GM04504 (cell line): ENCODE measurements at places on chromosomes 4 and X.

DNA sequence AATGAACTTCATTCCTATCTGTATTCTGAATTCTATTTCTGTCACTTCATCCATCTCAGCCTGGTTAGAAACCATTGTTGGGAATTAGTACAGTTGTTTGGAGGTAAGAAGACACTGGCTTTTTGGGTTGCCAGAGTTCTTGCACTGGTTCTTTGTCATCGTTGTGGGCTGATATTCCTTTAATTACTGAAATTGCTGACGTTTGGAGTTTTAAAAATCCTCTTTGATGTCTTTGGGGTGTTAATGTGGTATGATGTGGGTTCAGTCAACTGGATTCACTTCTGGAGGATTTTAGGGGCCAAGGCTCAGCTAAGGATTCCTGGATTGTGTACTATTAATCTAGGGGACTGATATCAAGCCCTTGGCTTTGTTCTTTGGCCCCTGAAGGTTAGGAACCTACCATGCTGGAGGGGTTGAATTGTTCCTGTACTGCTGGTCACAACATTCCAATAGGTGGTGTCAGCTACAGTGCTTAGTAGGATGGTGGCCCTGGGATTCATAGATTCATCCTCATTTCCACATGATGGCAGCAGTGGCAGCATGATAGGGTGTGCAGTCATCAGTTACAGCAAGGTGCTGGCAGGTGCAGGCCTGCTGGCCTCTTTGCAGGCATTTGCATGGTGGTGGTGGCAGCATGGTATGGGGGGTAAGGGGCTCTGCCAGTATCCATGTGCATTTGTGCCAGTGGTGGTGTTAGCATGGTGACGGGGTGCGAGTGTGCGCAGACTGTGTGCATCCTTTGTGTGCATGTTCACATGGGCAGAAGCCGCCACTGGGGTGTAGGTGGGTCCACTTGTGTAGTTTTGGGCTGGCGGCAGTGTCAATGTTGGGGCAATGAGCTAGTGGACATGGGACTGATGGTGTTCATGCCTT lies 301.3 kb downstream of the TEX13C start:
- no peak for DNase-seq

- DNase-seq = no peak
Observed at GRCh38 chr4:7196288-7196651, 3.9 kb downstream of the SORCS2 start.

GRCh38 chrX:133676344-133677122 lies 261.2 kb upstream of the GPC4 start:
- no peak for DNase-seq

GRCh38 chrX:135307171-135307570 lies 2.1 kb upstream of the ETDC start:
- no peak for DNase-seq

DNA sequence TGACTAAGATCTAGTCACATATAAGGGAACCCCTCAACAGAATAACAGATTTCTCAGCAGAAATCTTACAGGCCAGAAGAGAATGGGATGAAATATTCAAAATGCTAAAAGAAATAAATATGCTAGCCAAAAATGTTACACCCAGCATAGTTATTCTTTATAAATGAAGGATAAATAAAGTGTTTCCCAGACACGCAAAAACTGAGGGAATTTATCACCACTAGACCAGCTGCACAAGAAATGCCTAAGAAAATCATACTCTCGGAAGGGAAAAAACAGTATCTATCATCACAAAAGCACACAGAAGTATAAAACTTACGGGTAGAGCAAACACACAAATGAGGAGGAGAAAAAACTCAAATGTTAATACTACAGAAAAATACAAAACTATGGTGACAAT lies 162.1 kb downstream of the HHIP start:
- DNase-seq = no peak

GRCh38 chr4:188439641-188440311 lies 300.5 kb downstream of the TRIML1 start:
- DNase-seq = no peak

- no peak for DNase-seq
Observed at GRCh38 chr4:6802626-6803025, 20.1 kb downstream of the KIAA0232 start.

GRCh38 chr4:83932750-83933391 lies 397.0 kb downstream of the GPAT3 start:
- no peak for DNase-seq

DNA sequence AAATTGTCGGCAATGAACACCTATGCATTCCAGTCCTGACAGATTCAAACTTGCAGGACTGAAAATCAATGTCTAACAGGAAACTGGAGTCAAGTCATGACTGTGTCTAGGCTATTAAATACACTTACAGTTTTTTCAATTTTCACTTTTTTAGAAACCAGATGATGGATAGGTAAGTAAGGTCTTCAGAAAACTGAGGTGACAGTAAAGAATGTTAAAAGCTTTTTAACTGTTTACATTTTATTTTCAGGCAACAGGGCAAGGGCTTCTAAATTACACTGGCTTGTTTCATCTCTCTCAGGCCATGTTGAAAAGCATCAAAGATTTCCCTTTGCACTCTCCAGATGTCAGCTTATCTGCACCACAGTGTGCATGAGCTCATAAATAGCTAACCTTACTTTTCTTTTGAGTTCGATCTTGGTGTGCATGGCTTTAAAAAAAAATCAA lies 65.2 kb downstream of the SEC24D start:
- DNase-seq = no peak
